ENCODE measurements at places on chromosomes 11 and 22.

DNA sequence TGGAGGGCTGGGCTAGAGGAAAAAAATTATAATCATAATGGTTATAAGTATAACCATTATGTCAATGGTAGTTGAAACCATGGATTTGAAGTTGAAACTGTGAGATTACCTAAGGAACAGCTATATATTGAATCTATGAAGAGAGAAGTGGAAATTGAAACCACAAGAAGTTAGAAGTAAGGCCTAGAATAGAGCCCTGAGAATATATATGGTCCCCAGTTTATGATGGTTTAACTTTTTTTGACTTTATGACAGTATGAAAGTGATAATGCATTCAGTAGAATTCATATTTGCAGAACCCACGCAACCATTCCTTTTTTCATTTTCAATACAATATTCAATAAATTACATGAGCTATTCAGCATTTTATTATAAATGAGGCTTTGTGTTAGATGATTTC is 15.0 kb downstream of the AASDHPPT start:
- DNase-seq = no peak

GRCh38 chr22:17116572-17117330 is 4.4 kb downstream of the TMEM121B start:
- no peak for DNase-seq

GRCh38 chr22:45503050-45503815 is 550 bp downstream of the FBLN1 start:
- DNase-seq = no peak

DNA sequence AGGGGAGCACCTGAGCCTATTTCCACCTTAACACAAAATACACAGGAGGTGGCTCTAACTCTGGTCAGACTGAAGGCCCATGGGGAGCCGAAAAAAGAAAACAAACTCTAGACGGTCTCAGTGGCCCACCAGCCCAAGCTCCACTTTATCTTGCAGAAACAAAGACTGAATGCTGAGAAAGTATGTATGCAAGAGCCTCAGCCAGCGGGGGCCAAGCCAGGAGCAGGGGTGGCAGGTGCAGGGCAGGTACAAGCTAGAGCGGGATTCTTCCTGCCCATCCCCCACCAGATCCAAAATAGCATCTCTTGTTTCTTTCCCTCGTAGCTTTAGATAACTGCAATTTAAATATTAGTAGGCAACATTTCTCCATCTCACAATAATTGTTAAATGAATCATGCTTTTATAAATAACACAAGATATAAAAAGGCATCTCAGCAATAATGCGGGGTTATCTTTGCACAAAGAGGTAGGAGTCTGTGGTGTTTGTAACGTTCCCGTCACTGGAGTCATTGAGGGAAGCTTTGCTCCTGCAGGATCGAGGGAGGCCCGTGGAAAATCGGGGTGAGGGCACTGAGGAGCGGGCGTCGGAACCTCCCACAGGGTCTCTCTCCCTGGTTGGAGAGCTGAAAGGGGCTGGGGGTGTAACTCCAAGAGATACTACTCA is 418.0 kb downstream of the SHANK2 start:
- DNase-seq = no peak

DNA sequence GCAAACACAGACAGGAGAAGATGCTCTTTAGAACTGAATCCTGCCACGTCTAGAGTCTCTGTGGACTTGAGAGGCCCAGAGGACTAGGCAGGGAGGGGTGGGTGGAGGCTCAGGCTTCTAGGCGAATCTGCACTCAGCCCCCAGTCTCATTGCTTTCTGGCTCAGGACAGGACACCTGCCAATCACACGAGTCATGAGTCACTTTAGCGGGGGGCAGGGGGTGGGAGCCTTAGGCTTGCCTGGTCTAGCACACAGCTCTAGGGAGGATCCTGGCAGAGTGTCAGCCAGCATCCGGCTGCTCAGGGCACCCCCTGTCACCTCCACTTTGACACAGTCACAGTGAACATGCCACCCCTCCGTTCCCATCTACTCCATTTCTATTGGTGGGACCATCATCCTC is 167.7 kb downstream of the CEP164 start:
- no peak for DNase-seq

DNA sequence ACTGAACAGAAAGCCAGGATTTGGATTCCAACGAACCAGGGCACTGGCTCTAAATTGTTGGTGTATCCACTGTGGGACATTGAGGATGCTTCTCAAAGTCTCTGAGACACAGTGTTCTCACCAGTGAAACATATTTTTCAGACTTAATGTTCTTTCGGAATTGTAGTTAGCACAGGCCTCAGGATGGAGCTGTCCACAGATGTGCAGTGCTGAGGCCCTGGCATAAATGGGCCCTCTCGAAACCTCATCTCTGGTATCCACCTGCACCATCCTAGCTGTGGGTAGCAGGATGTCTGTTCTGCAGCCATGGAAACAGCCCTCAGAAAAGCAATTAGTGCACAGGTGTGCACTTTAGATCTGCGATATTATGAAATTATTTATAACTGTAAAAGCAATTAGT is 656.8 kb downstream of the TBC1D22A start:
- no peak for DNase-seq

DNA sequence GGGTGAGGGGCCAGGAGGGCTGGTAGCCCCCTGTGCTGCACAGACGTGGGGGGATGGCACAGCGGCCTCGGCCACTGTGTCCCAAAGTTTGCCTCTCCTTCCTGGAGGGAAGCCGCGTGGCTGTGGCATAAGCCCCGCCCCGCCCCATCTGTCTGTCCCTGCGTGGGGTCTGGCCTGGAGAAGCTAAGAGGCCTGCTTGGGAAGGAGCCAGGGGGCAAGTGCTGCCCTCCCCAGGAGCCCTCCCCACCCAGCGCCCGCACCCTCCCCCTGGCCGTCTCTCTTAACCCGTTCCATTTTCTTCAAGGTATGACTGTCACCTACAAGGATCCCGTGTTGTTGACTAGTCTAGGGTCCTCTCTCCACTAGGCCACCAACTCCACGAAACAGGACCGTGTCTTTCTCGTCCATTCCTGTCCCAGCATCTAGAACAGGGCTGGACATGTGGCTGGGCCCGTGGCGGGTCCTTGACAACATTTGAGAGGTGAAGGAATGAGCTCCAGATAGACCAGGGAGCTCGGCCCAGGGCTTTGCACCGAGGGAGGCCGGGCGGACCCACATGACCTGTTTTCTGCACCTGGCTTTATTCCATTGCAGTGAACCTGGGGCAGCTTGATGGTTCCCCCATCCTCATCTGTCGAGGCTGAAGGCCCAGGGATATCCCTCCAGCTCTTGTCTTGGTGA is 428.0 kb downstream of the TBC1D22A start:
- DNase-seq = no peak

DNA sequence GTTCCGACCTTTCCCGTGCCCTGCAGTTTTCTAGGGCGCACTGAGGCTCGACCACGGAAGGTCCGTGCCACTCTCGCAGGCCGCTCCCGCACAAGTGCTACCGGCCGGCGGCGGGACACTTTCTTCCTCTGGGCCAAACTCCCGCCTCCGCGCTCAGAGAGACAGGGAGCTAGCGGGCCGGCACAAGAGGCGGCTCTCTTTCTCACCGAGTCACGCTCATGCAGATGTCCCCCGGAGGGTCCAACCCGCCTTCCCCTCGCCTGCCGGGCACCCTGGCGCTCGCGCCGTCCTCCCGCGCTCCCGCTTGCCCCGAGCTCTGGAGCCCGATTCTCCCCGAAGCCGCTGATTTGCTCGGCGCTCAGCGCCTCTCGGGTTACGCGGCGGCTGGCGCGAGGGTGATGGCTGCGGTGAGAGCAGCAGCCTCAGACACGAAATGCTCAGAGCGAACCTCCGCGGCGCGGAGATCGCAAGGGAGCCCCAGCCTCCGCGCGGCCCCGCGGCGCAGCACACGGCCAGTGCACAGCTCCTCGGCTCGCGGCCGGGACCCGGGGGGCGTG is 1.0 kb downstream of the LMO1 start:
- no peak for DNase-seq
